ENCODE measurements at places on chromosomes 1 and 21.

DNA sequence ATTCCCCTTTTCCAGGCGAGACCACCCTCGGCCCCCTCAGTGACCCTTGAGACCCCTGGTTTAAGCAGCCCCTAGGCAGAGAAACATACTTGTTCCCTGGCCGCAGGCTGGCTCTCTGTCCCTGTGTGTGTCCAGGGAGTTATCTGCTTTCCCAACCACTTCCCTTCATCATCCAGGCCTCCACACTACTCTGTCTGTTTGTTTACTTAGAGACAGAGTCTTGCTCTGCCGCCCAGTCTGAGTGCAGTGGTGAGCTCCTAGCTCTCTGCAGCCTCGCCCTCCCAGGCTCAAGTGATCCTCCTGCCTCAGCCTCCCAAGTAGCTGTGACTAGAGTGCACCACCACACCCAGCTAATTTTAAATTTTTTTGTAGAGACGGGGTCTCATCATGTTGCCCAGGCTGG, 5.8 kb upstream of the VWA1 start:
- no peak for DNase-seq

GRCh38 chr1:168752171-168752832, 23.3 kb upstream of the DPT start:
- no peak for DNase-seq

- DNase-seq = no peak
These were observed 198.7 kb downstream of the ZC3H11B start for GRCh38 chr1:219414250-219414649.

DNA sequence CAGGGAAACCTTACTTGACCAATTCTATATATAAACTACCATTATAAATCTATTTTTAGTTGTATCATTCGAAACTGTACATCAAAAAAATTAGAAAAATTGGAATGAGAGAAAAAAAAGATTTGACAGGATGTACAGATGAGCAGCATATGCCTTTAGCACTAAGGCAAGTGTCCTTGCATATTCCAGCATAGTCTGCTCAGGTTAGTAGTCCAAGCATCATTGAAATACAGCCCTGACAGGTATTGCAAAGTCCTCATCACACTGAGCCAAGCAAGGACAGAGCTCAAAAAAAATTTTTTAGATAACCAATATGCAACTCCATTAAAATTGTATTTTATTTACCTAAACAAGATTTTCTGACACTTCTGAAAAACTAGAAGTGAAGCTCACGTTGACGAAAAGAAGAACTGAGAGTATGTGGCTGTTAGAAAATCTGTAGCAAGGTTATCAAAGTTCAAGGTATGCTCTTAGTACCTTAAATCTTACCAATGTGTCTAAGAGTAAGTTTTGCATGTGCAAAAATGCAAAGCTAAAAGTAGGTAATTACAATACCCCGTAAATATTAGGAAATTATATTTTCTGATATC, 465.6 kb upstream of the ADGRL4 start:
- no peak for DNase-seq

GRCh38 chr21:15022608-15023261, 42.1 kb downstream of the NRIP1 start:
- DNase-seq = no peak

DNA sequence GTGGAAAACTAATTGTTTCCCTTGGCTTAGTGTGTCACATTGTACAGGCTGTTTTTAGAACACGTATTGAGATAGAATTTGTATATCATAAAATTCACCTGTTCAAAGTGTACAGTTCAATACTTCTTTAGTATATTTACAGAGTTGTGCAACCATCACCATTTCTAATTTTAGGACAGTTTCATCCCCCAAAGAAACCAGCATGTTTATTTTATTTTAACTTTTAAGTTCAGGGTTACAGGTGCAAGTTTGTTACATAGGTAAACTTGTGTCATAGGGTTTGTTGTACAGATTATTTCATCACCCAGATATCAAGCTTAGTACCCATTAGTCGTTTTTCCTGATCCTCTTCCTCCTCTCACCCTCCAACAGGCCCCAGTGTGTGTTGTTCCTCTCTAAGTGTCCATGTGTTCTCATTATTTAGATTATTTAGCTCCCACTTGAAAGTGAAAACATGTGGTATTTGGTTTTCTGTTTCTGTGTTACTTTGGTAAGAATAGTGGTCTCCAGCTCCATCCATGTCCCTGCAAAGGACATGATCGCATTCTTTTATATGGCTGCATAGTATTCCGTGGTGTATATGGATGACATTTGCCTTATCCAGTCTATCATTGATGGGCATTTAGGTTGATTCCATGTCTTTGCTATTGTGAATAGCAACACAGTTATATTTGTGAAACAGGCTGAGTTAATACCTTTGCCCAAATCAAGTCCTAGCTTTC, 35.2 kb upstream of the DHCR24 start:
- no peak for DNase-seq

DNA sequence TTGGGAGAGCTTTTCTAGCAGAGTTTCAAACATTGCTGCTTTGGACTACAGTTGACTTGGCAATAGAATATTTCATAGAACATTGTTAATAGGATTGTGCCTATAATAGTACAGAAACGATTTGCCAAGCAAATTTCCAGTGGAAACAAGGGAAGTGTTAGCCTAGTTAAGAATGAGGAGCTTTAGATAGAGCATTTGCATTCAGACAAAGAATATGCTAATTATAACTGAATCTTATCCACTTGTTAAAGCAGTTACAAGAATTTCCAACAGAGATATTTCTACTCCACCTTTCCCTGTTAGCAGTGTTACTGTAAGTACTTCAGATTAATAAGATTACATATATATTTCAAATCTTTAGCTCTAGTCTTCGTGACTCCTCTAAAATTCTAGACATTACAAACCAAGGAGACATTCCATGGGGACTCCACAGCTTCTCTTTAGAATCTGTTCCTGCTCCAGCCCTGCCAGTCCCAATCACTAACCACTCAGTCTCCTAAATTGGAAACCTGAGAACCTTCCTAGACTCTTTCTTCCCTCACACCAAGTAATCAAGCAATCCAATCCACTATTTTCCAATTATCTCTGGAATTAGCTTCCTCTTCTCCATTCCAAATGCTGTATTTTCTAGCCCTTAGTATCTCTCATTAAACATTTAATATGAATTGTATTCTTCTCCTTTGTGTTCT, 141.8 kb upstream of the PBX1 start:
- no peak for DNase-seq
